ENCODE measurements at places on chromosomes 4 and X. TPM values are rescaled to one million over a fixed set of nuclear protein-coding genes. Genes with fewer than 3 reads are reported as not detected.

Gene CD38
- total RNA-seq = 1.00 TPM

DNA sequence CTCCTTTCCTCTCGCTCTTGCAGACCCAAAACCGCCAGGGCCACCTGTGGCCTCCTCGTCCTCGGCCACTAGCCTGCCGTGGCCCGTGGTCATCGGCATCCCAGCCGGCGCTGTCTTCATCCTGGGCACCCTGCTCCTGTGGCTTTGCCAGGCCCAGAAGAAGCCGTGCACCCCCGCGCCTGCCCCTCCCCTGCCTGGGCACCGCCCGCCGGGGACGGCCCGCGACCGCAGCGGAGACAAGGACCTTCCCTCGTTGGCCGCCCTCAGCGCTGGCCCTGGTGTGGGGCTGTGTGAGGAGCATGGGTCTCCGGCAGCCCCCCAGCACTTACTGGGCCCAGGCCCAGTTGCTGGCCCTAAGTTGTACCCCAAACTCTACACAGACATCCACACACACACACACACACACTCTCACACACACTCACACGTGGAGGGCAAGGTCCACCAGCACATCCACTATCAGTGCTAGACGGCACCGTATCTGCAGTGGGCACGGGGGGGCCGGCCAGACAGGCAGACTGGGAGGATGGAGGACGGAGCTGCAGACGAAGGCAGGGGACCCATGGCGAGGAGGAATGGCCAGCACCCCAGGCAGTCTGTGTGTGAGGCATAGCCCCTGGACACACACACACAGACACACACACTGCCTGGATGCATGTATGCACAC is 13.6 kb downstream of the FGFRL1 start:
- peaks cover 10% of the 10 kb centered on the region for H3K4me1 ChIP-seq
- H3K27me3 ChIP-seq = no peaks in the 10 kb centered on the region
- no peak for DNase-seq
- H3K27ac ChIP-seq = no peak overlapping the region
- H3K4me3 ChIP-seq = no peak overlapping the region

DNA sequence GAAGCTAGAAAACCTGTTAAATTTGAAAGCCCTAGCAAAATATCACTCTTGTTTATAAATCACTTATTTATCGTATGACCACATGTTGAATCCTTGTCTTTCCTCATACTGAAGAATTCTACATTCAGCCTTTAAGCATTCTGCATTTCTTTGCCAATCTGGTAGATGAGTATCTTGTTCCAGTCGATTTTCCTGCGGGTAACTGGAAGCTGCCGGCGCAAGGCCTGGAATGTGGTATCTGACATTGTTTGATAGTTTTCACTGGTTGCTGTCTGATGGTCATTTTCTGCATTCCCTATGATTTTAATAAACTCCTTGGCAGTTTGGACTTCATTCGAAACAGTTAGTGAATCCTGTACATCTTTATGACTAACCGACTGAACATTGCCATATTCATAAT is 13.7 kb upstream of the PHKA1 start:
- H3K36me3 ChIP-seq = no peaks in the 10 kb centered on the region
- H3K4me3 ChIP-seq = no peak overlapping the region
- no peak for DNase-seq

GRCh38 chrX:82692991-82693390 is 815.1 kb upstream of the POU3F4 start:
- H3K27ac ChIP-seq = no peak overlapping the region
- no peaks in the 10 kb centered on the region for H3K27me3 ChIP-seq
- no peaks in the 10 kb centered on the region for H3K4me1 ChIP-seq
- H3K36me3 ChIP-seq = no peaks in the 10 kb centered on the region
- no peak for DNase-seq

Gene TFE3
- total RNA-seq = 37.6 TPM
